PC-3 (cell line): ENCODE measurements at places on chromosomes 1 and 21. TPM values are rescaled to one million over a fixed set of nuclear protein-coding genes. Genes with fewer than 3 reads are reported as not detected.
A peak's percentile ranks its signal among the peaks of the same experiment; 100 is the strongest.

DNA sequence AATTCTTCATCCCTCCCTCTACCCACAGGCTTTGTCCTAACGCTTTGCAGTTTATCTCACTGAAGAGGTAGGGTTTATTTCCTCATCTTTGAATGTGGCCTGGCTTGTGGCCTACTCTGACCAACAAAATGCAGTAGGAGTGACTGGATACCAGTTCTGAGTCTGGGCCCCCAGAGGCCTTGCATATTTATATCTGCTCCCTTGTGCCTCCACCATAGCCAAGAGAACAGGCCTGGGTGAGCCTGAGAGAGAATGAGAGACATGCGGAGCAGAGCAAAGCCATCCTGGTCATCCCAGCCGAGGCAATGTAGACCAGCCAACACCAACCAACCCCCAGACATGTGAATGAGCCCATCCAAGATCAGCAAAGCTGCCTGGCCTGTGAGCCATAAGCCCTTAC lies 30.3 kb downstream of the SMIM12 start:
- no peak for DNase-seq

GRCh38 chr1:95168761-95169351 lies 51.7 kb downstream of the TLCD4 start:
- no peak for DNase-seq

CELSR2 gene
- total RNA-seq: 3.6 and 6.4 TPM in 2 replicates

DNA sequence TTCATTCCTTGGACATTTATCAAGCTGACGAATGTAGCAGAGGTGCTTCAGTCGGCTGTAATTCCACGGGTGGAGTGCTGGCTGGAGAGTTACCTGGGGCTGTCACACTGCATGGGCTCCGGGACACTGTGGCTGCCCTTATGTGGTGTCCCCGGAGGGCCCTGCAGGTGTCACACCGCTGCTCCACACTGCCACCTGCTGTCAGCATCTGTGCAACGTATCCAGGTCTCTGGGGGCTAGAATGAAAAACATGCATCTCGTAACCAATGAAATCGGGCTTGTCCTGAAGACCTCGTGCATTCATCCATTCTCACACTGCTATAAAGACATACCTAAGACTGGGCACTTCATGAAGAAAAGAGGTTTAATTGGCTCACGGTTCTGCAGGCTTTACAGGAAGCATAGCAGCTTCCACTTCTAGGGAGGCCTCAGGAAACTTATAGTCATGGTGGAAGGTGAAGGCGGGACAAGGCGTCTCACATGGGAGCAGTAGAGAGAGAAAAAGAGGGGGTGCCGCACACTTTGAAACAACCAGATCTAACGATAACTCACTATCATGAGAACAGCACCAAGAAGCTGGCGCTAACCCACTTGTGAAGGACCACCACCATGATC lies 46.7 kb upstream of the PCBP3 start:
- DNase-seq: peak; percentile 79
